ENCODE measurements at places on chromosomes 6 and 20.

DNA sequence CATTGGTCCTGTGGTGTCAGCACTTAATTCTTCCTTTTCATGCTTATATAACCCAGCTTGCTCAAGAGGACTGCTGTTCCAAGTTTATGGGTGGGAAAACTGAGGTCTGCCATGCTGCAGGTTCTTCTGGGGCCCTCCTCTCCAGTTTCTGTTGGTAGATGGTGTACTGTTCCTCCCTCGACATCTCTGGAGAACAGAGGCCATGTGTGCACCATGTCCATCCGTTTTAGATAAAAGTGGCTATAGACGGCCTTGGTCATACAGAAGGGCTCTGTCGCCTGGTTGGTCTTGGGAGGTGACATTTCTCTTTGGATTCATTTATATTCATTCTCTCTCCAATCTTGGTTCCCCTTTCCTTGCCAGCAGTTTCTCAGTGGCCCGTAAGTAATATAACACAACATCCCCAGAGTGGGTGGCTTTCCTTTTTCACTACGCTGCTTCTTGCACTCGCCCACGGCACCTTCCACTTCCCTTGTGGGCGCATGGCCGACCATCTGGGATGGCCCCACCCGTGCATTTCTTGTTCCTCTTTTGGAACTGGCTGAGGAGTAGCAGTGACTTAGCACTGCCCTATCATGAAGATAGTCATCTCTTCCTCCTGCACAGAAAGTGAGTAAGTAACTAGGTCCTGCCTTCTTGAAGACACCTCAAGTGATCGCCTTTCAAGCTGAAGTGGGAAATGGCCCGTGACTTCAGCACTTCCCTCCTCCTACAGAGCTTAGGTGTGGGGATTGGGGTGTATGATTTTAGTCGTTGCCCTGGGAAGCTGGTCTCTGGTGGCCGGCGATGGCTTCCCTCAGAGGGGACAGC, 94.2 kb downstream of the RREB1 start:
- peak; percentile 87 for DNase-seq

DNA sequence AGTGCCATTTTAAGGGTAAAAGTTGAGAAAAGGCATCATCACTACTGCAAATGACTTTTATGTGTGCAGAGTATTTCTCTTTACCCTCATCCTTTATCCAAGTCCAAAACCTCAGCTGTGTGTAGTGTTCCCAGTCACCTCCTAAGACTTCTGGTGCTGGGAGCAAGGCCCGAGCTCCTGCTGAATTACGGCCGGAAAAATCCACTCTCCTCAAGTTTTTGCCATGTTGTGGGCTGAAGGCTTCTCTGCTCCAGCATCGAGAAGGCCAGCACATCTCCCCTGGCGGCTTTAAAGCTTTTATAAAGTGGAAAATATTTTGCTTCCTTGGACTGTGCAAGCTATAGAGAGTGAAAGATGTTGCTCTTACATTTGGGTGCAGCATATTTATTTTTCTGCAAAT, 153.2 kb upstream of the THBS2 start:
- no peak for DNase-seq

GRCh38 chr20:47576516-47577033, 74.9 kb downstream of the NCOA3 start:
- peak; percentile 45 for DNase-seq

DNA sequence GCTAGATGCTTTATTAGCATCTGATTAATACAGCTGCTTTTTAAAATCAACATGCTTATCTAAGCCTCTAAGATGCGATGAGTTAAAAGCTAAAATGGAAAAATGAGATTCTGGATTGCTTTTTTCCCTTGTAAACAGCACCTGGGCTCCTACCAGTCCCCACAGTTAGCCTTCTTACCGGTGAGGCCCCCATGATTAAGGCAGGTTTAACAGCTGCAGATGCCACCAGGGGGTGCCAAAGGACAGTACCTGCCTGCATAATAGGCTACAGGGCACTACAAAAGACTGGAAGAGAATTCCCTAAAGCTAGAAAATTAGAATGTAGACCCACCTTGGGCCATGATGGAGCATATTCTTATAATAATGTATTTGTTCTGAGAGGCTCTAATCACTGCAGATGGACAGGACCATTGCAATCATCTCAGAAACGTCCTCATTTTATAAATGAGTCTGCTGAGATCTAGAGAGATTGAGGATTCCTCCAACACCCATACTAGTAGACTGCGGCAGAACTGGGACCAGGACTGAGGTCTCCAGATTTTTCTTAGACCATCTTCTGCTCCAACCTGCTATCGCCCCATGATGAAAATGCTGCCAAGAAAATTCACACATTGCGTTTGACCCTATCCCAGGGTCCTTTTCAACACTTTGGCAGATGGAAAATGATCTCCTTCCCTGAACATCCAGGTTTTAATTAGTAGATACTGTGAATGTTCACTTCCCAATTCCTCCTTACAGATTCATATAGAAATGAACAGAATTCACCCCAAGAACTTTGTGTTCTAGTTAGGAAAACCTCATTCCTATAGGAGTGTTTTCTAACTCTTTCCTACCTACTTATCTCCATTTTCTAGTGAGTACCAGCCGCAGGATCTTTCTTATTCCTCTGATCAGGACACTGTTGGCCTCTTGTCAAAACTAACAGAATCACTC, 148.8 kb downstream of the RPS12 start:
- DNase-seq = peak; percentile 73

DNA sequence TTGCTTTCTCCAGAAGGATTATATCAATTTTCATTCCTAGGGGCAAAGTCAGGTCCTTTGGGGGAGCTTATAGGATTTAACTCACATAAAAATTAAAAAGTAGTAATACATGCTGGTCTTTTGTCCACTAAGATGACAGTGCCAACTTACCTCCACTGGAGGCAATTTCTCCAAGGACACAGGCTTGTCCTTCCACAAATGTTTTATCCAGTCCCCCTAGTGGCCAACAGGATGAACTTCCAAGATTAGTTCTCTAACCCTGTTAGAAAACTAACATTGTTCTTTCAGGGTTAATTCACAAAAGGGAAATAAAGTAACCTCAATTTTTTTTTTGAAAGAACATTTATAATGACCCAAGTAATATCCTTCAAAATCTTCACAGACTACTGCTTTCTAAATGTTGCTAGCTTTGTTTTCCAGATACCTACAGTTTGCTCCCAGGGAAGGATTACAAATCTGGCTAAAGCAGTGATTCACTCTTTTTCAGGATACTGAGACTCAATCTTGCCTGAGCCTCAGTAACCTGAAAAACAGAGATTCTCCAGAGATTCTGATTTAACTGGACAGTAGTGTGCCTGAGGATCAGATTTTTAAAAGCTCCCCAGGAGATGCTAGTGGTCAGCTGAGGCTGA, 31.7 kb upstream of the UBR2 start:
- peak; percentile 78 for DNase-seq

- peak; percentile 58 for DNase-seq
Measured at GRCh38 chr20:41524980-41525613, 93.1 kb downstream of the CHD6 start.

GRCh38 chr6:166815629-166816028, 140.7 kb downstream of the RNASET2 start:
- no peak for DNase-seq

DNA sequence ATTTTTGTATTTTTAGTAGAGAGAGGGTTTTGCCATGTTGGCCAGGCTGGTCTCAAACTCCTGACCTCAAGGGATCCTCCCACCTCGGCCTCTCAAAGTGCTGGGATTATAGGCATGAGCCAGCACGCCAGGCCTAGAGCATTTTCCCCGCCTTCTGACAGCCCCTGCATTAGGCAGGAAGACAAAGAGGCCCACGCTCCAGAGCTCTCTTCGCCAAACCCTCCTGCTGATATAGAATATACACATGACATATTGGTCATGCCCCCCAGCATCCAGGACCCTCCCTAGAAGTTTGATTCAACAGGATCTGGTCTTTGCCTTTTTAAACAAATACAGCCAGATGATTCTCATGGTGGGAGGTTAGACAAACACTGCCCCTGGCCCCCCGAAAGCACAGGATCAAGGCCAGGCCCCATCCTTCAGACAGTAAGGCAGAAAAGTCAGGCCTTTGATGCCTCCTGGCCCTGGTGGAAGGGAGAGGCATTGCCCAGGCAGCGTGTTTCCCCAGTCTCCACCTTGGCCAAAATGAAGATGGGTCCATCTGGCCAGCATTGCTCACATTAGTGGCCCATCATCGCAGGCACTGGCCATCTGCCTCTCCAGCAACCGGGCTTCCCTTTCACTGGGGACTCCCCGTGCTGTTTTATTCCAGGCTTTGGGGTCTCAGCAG, 4.4 kb downstream of the SULF2 start:
- no peak for DNase-seq

DNA sequence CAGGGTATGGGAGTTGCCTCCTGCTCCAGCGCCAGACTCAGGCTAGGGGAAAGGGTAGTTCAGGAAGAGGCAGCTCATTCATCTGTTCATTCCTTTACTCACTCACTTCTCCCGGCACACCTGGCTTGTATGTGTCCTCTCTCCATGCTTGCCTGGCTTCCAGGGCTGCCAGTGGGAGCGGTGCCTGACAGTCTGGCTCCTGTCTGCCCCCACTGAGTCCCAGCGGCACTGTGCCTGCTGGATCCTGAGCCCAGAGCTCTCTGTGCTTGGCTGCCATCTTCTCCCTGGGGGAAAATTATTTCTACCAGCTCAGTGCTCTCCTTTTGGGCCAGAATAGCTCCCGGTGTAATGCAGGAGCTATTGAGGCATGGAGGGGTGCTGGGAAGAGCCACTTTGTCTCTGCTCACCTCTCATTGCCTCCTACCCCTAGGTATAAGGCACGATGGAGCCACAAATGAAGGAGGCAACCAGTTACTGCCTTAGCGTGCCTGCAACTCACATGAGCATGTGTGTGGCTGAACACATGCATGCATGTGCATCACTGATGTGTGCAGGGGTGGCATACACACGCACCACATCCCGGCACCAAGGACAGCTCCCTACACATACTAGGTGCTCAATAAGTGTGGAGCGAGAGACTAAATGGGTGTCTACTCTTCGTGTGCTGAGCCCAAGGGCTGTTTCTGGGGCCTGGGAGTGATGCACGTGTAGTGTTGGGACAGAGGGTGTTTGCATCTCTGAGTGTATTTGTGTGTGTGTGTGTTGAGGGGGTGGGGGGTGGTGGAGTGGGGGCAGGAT, 46.6 kb downstream of the CDH22 start:
- no peak for DNase-seq

Measured in hematopoietic multipotent progenitor cell treated with erythropoietin and hydrocortisone succinate and interleukin-3 and kit ligand, for 8 days (in vitro differentiated cells).